H1 (cell line): ENCODE measurements at places on chromosomes 11 and 22. TPM values are rescaled to one million over a fixed set of nuclear protein-coding genes. Genes with fewer than 3 reads are reported as not detected.

Gene MYBPC3
- polyA plus RNA-seq, result 0.02 and 0.05 TPM in 2 replicates

Gene LMO1
- 0.17 and 0.30 TPM in 2 replicates for polyA plus RNA-seq

Gene XKR3
- not detected in 2 replicates for polyA plus RNA-seq

DNA sequence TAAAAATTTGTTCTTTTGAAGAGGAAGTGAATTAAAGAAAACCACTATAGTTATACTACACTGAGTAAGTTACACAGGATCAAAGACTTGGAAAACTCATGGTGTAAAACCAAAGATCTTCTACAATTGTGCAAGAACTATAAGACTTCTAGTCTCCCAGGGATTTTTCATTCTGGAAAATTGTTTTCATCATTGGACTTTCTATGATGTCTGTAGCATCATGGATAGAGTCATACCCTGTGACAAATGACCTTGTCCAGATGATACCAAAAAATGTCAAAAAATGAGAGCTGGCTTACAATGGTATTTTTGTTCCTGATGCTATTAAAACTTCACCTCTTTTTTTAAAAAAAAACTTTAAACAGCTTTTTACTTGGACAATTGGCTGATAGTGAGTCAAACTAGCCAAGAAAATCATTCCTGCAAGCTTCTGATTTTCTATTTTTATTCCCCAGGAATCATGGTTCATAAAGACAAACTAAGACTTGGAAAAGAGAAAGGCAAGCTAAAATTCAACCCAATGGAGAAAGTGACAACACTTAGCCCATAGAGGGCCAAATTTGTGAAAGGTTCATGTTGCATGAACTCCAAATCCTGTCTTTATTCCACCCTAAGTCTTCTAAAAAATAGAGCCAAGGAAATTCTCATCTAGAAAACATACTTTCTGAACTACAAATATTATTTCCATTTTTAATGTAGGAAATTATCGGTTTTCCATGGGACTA lies 30.7 kb downstream of the ME3 start:
- no peaks in the 10 kb centered on the region for H3K4me1 ChIP-seq
- no peaks in the 10 kb centered on the region for H3K27me3 ChIP-seq
- no peak overlapping the region for H3K4me3 ChIP-seq
- DNase-seq, result no peak

DNA sequence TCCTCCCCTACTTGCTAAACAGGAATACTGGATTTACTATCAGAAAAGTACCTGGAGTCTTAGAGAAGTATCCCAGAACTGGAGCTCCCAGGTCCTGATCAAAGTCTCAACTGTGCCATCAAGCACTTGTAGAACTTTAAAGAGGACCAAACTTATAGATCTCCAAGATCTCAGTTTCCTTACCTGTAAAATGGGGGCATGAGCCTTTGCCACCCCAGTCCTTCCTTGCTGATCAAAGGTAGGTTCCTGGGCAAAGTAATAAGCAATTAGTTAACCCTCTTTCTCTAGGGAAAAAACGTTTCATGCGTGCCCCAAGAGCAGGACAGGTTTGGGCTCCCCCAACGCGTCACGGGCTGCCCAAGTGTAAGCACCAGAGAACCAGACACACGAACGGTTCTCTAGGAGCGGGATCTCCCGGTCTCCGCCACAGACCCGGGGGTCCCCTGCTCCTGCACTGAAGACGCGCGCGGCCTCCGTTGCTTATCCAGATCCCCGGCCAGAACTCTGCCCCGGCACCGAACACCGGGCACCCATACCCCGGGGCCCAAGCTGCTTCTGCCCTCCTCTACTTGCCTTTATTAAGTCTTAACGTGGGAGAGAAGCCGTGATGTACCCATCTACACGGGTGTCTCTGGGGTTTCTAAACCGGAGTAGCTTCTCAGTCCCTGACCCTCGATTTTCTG lies 505 bp downstream of the ZNF214 start:
- H3K4me1 ChIP-seq, result no peaks in the 10 kb centered on the region
- peak; percentile 60 for DNase-seq
- H3K4me3 ChIP-seq, result peak overlapping the region; percentile 90
- no peaks in the 10 kb centered on the region for H3K36me3 ChIP-seq
- no peaks in the 10 kb centered on the region for H3K27me3 ChIP-seq
- H3K27ac ChIP-seq, result peak overlapping the region; percentile 48

DNA sequence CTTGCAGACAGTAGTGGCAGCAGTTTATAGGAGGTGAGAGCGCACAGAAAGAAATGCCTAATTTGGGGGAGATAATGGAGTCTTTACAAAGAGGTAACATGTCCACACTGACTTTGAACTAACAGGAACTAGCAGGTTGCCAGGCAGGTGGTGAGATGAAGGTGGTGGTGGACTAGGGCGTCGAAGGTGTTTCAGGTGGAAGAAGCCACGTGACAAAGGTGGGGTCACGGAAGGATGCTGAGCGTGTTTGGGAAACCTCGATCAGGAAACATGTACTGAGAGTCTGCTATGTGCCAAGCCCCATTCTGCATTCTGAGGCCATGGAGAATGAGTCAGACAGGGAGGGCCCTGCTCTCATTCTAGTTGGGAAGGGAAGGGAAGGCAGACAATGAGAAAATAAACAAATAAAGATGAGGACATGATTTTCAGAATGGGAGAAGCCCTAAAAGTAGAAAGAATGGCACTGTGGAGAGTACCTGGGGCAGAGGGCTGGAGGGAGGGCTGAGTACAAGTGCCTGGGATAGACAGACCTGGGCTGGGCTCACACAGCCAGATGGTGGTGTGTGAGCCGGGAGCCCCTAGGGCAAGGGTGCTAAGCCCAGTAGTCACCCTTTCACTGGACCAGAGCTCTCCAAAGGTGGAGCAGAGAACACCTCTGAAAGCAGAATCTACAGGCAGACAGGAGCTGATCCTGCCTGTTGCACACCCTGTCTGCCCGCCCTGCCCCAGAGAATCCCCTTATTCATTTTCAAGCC lies 16.2 kb upstream of the NNMT start:
- H3K4me3 ChIP-seq, result no peak overlapping the region
- no peaks in the 10 kb centered on the region for H3K27me3 ChIP-seq
- no peak for DNase-seq
- no peaks in the 10 kb centered on the region for H3K36me3 ChIP-seq

DNA sequence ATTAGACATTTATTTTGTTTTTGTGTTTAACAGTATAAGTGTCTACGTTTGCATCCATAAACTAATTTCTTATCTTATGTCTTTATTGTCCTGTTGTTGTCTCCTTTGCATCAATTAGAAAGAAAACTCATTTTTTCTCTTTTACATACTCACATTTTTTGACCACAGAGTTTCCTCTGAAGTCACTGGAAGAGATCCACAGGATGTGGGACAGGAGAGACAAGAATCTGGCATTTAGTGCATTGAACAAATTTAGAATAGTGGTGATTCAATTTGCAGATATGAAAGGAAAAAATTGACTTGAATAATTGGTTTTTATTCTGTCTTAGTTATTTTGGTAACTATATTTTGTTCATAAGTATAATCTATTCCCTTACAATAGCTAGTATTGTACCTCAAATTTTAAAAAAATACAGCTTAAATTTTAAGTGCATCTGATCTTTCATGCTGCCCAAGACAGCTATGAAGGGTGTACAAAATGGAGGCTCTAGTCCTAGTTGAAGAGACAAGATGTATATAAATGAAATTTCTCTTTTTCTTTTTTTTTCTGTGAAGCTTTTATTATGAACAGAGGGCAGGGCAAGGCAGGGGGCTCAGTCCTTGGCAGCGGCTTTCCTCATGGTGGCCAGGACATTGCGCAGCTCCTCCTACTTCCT lies 24.4 kb downstream of the HORMAD2 start:
- no peaks in the 10 kb centered on the region for H3K27me3 ChIP-seq
- no peak overlapping the region for H3K4me3 ChIP-seq
- no peak overlapping the region for H3K27ac ChIP-seq
- H3K4me1 ChIP-seq, result no peaks in the 10 kb centered on the region

DNA sequence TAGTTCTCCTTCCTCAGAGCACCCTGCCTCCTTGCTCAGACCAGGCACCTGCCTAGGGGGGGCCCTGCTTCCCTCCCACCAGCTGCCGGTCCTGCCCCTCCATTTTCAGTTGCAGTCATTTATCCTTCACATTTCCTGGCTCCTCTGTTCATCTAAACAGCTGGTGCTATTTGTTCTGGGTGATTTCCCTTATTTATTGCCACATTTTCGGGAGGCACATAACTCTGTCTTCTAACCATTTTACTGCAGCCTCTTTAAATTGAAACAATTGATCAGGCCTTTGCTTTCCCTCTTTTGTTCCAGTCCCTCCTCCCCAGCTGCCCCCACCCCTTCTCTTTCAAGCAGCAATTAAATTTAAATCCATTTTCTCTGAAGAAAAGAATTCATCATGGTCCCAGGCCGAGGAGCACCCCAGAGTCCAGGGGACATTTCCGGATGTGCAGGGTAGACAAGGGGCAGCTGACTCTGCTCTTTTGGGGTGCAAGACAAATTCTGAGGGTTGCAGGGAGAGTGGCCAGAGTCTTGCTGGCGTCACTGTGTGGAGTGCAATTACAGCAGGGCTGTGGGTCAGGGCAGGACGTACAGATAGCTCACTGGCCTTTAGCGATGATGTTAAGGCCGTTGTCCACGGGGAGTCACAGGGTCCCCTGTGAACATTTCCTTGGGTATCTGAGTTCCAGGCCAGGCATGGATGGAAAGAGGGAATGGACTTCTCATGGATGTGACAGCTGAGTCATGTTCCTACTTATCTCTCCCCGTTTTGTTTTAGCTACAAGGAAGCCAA lies 476.4 kb downstream of the TBC1D22A start:
- no peaks in the 10 kb centered on the region for H3K27me3 ChIP-seq
- H3K4me3 ChIP-seq, result no peak overlapping the region
- H3K27ac ChIP-seq, result no peak overlapping the region
- no peaks in the 10 kb centered on the region for H3K36me3 ChIP-seq
- H3K4me1 ChIP-seq, result no peaks in the 10 kb centered on the region

- H3K4me1 ChIP-seq, result no peaks in the 10 kb centered on the region
- no peak overlapping the region for H3K27ac ChIP-seq
- DNase-seq, result no peak
- no peaks in the 10 kb centered on the region for H3K36me3 ChIP-seq
- no peaks in the 10 kb centered on the region for H3K27me3 ChIP-seq
These were observed 27.6 kb upstream of the LIPT2 start for GRCh38 chr11:74520927-74521665.

- H3K36me3 ChIP-seq, result no peaks in the 10 kb centered on the region
- no peaks in the 10 kb centered on the region for H3K4me1 ChIP-seq
- H3K4me3 ChIP-seq, result no peak overlapping the region
These were observed 93.7 kb downstream of the MICAL3 start for GRCh38 chr22:17930455-17931313.

DNA sequence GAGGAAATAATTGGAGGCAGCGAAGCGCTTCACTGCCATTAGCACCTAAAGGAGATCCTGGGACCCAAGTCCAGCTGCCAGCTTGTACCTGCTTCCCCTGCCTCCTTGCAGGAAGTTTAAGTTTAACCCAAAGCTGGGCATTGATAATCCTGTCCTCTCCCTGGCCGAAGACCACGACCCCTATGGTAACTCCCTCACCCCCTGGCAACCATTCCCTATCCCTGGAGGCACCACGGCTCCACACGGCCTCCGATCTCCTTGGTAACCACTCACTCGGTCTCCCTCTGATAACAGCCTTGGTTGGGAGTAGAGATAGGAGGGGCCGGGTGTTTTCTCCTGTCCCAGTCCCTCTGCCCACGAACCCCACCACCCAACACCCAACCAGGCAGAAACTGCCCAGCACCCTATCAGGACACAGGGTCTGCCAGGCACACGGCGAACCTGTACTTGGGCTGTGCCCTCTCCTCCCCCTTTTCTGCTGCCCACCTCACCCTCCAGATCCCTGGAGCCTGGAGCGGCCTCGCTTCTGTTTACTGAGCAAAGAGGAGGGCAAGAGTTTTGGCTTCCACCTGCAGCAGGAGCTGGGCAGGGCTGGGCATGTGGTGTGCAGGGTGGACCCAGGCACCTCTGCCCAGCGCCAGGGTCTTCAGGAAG lies 833 bp downstream of the NHERF4 start:
- DNase-seq, result no peak
- H3K27ac ChIP-seq, result no peak overlapping the region
- no peak overlapping the region for H3K4me3 ChIP-seq
- H3K4me1 ChIP-seq, result no peaks in the 10 kb centered on the region
- no peaks in the 10 kb centered on the region for H3K36me3 ChIP-seq
- H3K27me3 ChIP-seq, result no peaks in the 10 kb centered on the region

- peaks cover 5% of the 10 kb centered on the region; the same call in 1 of the 2 replicates for H3K27me3 ChIP-seq
- no peak overlapping the region for H3K4me3 ChIP-seq
- H3K36me3 ChIP-seq, result no peaks in the 10 kb centered on the region
- H3K4me1 ChIP-seq, result peaks cover 20% of the 10 kb centered on the region
- H3K27ac ChIP-seq, result no peak overlapping the region
- DNase-seq, result no peak
These were observed 35.4 kb upstream of the AMOTL1 start for GRCh38 chr11:94732617-94733281.

DNA sequence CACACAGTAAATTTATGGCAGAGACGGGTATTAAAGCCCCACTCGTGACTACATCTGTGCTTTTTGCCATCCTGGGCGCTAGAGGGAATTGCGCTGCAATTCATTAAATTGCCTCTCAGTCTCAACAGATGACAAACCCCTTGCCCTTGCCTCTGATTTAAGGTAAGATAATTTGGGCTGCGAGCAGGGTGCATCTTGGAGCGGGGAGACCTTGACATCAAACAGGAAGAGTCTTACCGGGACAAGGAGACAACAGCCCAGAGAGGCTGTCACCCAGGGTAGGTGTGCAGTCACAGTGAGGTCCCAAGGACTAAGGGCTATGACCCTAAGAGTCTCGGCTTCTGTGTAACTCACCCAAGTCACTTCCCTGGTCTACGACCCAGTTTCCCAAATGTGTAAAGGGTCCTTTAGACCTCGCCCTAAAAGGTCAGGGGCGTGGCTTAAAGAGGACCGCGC lies 449 bp upstream of the TOM1 start:
- no peak overlapping the region for H3K27ac ChIP-seq
- no peaks in the 10 kb centered on the region for H3K27me3 ChIP-seq
- DNase-seq, result no peak
- H3K4me1 ChIP-seq, result no peaks in the 10 kb centered on the region
- no peak overlapping the region for H3K4me3 ChIP-seq

DNA sequence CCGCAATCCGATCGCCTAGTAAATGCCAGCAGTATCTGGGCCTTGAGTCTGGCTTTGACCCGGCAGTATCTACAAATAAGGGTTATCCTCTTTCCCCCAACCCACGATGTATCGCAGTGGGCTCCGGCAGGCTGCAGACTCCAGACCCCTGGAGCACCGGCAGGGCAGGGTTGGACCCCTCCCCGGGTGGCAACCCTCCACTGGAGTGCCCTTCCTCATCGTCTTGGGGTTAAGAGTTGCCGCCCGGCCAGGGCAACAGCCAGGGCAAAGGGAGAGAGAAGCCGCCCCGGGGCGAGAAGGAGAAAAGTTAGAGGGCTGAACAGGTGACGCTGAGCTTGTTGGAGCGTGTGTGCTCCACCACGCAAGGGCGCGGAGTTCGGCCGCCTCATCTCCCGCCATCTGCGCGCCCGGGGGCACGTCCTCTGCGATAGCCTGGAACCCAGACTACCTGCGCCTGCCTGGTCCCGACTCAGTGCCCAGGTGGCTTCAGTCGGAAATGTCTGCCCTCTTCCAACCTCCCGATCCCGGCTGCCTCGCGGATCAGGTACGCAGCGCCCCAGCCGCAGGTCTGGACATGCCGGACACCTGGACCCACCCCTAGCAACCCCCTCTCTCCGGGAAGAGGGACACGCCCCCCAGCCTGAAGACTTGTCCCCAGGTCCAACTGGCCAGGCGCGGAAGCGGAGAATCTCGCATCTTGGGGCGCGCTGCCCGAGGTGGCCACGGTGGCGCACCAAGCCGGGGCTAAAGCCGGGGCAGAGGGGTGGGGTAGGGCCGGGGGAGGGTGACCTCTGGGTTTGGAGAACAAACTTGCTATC lies 1.2 kb downstream of the DSCAML1 start:
- H3K4me1 ChIP-seq, result peaks cover 7% of the 10 kb centered on the region
- no peaks in the 10 kb centered on the region for H3K36me3 ChIP-seq
- no peak overlapping the region for H3K27ac ChIP-seq
- DNase-seq, result peak; percentile 67
- H3K27me3 ChIP-seq, result peaks cover 59% of the 10 kb centered on the region
